CD4-positive, alpha-beta T cell treated with Interleukin-21 for 1 hour (primary cell): ENCODE measurements at places on chromosomes 5 and 9.

DNA sequence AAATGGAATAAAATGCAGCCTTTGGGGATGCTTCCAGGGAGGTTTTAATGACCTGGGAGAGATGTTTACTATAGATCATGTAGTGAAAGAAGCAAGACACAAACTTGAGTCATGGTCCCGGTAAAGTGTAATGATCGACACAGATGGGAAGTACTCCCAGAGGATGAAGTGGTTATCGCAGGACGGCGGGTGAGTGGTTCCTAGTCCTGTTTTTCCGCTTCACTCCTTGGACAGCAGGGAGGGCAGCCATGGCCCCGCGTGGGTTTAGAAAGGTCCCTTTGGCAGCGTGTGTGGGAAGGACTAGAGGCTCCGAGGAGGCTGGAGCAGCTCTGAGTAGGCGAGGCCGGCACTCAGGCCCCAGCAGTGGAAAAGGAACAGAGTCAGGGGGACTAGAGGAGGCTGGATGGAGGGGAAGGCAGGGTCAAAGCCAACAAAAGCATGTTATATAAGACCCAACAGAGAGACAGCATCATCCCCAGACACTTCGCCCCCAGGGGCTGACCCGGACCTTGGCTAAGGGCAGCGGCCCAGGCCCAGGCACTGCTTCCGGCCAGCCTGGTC is 49.2 kb upstream of the STXBP1 start:
- no peak for DNase-seq

GRCh38 chr5:17154211-17154996 is 63.0 kb upstream of the BASP1 start:
- DNase-seq: no peak

DNA sequence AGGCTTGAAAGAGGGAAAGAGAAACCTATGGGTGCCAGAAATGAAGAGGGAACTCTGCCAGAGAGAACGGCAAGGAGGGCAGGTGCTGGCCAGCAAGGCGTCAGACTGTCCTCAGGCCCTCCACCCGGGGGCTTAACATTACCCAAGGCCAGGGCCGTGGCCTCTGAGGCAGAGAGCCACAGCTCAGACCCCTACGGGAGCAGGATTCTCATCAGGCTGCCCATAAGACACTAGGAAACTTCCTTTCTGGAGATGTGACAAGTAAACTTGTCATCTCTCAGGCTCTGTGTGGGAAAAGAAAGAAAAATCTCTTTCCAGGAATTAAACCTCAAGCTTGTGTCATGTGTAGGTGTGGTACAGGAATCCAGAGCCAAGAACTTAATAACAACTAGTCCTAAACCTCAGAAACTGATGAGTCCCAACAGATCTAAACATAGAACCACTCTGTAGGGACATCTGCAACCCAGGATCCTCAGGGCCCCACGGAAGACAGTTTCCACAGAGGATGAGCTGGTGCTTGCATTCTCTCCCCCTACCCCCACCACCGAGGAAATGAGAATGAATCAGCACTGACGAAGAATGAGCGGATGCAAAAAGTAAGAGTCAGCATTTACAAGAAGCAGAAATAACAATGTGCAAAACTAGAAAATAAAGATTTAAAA is 74.3 kb downstream of the DCP2 start:
- no peak for DNase-seq

DNA sequence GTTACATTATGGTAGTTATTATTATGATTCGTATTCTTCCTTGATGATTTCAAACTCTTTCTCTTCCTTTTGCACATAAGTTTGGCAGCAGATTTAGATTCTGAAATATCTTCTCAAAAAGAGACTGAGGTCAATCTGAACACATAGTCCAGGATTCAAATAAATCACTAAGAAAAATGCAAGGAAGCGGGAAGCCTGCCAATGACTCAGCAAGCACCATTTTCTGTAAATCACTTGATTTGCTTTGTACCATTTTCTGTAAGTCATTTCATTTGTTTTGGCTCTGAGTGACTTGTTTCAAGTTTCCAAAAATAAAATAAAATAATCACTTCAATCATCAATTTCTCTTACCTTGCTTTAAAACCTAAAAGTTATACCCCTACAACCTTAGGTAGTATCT is 24.6 kb upstream of the GLIS3 start:
- DNase-seq: no peak

DNA sequence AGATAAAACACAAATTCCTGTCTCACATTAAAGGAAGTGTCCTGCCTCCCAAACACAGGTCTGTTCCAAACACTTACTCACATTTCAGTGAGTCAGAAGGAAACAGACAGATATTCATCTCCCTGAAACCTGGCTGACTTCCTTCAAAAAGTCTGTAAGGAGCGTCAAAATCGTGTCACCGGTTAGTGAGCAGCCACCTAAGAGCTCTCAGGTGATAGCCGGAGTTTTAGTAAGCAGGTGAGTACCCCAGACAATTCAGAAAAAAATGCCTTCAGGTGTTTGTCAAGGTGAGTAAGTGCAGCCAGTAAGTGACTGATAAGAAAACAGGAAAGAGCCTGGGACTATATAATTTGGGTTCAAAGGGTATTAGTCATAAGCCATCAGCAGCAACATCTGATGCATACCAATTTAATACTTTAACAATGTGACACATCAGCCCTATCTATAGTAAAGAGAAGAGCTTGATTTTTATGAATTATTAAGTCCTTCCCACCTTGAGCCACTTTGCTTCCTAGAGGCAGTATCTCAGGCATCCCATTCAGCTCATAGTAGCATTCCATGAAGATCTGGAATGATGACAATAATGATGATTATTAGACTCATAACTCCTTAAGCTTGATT is 1.3 kb upstream of the ITGA2 start:
- DNase-seq: no peak

- no peak for DNase-seq
These were observed 459.3 kb upstream of the MEF2C start for GRCh38 chr5:89342106-89342876.

- DNase-seq: no peak
These were observed 135.1 kb upstream of the ERCC6L2 start for GRCh38 chr9:95740217-95741004.

- DNase-seq: no peak
These were observed 664.9 kb upstream of the WWC1 start for GRCh38 chr5:167626341-167627123.

DNA sequence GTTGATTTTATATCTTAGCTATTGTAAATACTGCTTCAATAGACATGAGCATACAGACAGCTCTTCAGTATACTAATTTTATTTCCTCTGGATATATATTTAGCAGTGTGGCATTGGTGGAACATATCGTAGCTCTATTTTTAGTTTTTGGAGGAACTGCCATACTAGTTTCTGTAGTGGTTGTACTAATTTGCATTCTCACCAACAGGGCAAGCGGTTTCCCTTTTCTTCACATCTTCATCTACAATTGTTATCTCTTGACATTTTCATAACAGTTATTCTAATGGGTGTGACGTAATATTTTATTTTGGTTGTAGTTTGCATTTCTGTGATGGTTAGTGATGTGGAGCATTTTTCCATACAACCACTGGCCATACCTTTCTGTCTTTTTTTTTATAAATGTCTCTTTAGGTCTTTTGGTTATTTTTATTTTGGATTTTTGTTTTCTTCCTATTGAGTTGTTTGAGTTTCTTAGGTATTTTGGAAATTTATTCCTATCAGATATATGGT is 32.5 kb downstream of the TAF11L14 start:
- DNase-seq: no peak

DNA sequence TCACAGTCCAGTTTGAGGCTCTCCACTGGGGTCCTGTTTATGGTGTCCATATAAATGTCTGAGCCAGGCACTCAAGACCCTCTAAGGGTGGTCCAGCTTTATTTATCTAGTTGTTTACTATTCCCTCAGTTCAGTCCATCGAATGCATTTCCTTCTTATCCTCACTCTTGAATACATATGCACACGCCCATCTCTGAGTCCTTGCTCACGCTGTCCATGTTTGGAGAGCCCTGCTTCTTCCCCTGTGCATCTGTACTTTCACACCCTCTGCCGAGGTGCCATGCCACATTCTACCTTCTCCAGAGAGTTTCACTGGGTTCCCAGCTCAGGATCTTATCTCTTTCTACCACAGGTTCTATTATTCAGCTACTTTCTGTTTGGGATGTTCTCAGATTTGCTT is 30.2 kb upstream of the SEMA6A start:
- no peak for DNase-seq

DNA sequence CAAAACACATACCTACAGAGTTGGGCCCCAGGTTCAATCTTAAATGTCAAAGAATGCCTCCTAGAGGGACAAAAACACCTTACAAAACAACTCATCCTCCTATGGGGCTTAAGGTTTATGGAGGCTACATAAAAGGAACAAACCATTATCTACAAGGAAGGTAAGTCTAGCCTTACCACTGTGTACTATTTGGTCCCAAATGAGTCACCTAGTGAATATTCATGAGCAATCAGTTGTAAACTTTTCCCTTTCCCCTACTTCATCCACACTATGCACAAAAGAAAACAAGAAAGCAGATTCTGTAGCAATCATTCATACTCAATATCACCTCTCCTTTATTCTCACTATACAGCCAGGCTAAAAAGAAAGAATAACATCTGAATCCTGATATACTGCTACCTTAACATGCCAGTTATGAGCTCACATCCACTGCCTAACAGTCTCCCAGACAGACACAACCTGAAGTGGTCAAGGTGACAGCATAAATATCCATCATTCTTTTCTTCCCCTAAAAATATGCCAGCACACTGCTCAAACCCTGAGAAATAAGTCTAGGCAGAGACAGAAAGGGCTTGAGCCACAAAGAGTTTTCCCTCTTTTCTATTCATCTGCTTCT is 6.2 kb downstream of the OXCT1 start:
- DNase-seq: no peak

DNA sequence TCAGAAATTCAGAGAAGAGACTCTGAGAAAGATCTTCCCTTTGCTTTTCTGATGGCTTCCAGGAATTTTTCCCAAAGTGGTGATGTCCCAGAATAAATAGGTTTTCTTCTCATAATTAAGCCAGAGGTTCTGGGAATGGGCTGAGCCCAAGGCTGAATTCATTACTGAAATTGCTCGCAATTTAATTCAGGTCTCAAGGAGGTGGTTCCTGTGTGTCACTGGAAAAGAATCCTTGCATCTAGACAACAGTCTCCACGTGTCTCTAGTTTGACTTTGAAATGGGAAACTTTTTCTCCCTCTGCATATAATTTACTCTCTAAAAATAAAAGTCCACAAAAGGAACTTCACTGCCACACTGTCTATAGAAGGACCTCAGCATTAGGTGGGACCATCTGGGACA is 27.8 kb upstream of the STX17 start:
- no peak for DNase-seq

- DNase-seq: no peak
These were observed 30.2 kb downstream of the UBQLN1 start for GRCh38 chr9:83677596-83677995.

DNA sequence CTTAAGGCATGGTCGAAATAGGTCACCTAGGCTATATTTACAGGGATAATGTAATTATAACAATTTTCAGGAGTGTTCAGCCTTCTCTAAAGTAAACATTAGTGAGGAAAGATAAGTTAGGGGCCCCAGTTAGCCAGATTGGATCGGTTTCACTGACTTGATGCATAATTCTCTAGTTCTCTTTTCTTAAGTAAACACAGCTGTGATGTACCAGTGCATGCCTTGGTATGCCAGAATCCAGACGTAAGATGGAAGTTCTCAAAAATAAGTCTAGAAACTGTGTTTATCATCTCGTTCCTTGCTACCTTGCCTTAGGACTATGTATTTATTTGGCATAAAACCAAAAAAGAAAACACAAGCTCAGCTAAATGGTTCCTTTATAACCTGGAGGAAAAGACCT is 442.2 kb upstream of the CLINT1 start:
- DNase-seq: no peak

- DNase-seq: no peak
These were observed 92.8 kb downstream of the IQGAP2 start for GRCh38 chr5:76495870-76496269.

- no peak for DNase-seq
These were observed 91.0 kb upstream of the CKMT2 start for GRCh38 chr5:81142108-81142507.

DNA sequence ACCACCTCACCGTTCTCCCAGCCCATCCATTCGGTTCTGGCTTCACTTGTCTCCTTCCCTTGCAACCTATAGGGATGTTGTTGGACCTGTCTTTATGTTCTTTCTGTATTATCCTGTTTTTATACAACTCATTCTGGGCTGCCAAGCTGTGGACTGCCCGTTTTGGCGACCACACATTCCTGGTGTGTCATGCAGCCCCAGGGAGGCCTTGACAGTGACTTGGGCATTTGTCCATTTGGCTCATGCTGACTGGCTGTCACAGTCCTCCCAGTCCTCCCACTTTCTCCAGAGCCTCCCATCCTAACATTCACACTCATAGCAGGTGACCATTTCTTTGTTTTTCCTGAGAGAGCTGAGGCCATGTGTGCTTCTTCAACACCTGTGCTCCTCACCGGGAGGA is 136.4 kb downstream of the SLF1 start:
- DNase-seq: no peak

GRCh38 chr5:84411832-84412605 is 27.3 kb upstream of the EDIL3 start:
- no peak for DNase-seq

- no peak for DNase-seq
These were observed 23.0 kb upstream of the MEIKIN start for GRCh38 chr5:131968396-131968954.

DNA sequence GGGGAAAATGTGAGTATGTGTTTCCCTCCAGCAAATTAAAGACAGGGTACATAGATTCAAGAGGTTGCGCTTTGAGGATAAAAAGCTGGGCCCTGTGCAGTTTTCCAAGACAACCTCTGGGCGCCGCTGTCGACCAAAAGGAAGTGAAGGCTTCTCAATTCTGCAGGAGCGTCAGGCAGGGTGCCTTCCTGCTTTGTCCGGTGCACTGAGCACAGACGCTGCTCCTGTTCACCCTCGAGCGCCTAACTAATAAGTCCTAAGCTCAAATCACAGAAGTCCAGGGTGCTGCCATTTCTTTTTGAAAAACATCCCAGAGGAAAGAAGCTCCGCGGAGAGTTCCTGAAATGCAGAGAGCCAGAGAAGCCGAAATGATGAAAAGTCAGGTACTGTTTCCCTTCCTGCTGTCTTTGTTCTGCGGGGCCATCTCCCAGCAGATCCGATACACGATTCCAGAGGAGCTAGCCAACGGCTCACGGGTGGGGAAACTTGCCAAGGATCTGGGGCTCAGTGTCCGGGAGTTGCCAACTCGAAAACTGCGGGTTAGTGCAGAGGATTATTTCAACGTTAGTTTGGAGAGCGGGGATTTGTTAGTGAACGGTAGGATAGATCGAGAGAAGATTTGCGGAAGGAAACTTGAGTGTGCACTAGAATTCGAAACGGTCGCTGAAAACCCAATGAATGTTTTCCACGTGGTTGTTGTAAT is at the start of gene PCDHGB1:
Gene PCDHGB1 (plus strand): TSS at position 183 of the 703 bp plus-strand sequence. CDS start 162 bp downstream, at position 345.
- peak; percentile 44 for DNase-seq

- DNase-seq: no peak
These were observed 214.4 kb downstream of the ARL15 start for GRCh38 chr5:54095969-54096368.

DNA sequence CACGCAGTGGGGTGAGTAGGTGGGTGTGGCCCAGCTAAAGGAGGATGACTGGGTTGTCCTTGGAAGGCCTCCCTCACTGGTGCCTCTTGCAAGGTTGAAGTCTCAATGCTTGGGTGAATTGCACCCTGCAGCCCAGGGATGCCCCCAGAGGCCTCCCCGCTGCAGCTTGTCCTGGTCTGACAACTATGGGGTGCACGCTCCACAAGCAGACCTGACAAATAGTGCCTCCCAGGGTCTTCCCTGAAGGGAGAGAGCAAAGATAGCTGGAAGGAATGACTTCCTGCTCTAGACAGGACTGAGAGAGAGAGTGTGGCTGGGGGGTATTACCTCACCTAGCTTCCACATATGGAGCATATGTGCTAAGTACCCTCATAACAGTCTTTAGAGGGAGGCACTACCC is 1.7 kb downstream of the PSD2 start:
- DNase-seq: no peak

GRCh38 chr5:151491062-151491461 is 43.7 kb downstream of the SLC36A1 start:
- DNase-seq: no peak
